Activated CD4-positive, alpha-beta T cell treated with anti-CD3 and anti-CD28 coated beads for 1 hour (primary cell): ENCODE measurements at places on chromosomes 12 and 14.

DNA sequence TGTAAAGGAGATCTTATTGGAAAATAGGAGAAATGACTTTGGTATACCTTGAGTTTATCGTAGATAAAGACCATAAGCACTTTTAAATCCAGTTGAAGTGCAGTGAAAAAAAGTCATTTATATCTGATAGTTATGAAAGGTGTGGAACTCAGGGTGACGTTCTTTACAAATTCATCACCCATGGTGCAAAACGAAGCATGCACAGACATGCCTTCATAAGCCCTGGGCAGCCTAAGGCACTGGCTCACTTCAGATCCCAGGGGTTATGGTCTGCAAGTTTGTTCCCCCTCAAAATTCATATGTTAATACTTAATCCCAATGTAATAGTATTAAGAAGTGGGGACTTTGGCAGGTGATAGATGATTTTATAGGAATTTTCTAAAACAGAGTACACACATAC is 1216.4 kb upstream of the USP15 start:
- no peak for DNase-seq

DNA sequence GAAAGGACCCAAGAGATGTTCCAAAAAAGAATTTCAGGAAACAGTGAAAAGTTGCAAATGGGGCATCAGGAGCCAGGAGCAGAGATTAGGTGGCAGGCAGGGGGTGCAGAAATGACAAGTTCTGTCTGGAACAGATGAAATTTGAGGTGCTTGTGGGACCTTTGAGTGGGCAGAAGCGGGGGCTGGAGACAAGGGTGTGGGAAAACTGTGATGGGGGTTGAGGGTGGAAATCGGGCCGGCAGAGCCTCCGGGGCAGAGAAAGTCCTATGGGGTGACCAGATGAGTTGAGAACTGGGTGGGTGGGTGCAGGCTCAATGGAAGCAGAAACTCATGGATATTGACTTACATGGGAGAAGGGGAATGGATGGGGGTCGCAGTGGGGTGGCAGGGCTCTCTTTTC is 1.6 kb upstream of the NR4A1 start:
- DNase-seq = no peak

- no peak for DNase-seq
Observed at GRCh38 chr14:72057701-72058285, 125.6 kb downstream of the RGS6 start.

DNA sequence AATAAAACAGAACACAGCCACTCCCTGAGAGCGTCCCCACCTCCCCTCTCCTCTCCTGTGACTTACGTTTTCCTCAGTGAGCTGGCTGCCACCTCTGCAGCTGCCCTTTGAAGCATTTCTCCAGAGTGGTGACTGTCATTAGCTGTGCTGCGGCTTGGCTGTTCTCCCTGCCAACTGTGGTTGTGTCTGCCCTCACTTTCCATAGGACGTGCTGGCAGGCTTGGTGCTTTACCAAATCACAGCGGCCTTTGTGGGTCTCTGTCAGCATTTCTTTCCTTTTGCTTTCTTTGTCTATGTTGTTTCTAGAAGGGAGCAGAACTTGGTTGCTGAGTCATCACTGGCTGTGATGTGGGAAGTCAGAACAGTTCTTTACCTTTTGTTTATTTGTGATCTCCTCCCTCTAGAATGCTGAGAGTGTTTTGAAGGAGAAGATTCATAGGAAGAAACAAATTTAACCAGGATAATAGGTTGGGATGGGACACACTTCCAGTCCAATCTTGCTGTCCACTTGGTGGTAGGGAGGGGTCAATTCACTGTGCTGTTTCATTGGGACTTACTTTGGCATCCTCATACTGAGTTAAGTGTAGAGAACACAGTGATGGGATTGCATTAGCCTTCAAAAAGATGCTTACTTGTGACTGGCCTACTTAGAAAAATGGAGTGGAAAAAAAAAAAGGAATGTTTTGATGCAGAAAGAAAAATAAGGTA is 88.2 kb downstream of the TMX1 start:
- DNase-seq = no peak

- DNase-seq = no peak
Observed at GRCh38 chr12:129296671-129297070, 443.4 kb downstream of the GLT1D1 start.

DNA sequence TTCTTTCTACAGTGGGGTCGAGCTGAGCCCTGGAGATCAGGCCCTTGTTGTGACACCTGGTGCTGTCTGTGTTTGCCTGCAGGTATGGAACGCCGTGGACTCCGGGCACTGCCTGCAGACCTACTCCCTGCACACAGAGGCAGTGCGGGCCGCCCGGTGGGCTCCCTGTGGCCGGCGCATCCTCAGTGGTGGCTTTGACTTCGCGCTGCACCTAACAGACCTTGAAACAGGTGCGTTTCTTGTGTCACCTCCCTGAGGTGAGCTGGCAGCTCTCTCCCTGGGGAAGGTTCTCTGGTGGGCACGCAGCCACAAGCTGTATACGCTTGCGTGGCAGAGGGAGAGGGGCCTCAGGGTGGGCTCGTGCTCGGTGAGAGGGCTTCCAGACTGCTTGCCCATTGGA is 119.3 kb downstream of the BEGAIN start:
- DNase-seq = no peak

DNA sequence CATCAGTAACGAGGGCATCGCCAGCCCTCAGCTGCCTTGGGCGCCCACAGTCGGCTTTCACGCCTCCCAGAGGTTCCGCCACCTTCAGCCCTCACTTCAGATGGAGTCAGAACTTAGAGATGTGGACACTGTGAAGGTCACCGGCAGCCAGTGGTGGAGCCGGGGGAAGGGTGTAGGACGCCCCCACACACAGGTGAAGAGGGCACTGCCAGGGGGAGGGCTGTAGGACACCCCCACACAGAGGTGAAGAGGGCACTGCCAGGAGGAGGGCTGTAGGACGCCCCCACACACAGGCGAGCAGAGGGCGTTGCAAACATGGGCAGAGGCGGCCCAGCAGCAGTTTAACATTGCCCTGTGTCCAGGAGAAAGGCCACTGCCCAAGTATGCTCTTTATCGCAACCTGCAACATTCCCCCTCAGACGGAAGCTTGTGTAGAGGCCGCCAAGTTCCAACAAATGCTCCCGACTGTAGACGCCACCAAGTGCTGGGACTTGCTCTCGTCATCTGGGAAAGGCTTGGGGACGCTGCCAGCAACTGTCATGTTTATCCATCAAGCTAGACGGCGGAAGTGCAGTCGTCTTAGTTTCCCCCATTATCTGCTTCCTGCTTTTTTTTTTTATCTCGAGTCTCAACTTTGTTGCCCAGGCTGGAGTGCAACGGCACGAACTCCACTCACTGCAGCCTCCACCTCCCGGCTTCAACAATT is 4.9 kb upstream of the ANKLE2 start:
- DNase-seq = no peak

DNA sequence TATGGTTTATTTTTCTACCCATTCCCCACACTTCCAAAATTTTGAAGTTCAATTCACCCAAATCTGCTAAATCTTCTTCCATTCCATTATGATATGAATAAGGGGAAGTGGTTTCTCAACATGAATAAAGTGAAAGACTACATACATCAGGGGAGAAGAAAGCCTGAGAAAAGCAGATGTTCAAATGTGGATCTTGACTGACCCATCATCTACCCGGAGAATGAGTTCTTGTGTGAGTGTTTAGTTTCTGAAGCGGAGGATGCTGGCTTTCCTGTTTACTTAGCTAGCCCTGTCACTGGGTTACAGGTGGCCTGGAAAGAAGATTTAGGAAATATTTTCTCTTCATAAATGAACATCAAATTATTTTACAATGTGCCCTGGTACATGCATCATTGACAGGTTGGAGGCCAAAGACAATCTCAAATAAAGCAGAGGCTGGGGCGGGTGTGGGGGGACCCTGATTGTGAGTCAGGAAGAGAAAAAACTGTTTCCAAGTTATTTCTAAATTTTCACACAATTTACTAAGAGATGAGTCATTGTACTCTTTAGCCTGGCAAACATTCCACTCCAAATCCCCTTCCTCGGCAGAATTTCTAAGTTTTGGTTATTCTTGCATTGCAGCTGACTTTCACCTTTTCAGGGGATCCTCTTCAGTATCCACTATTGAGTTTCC is 135.6 kb downstream of the SLC25A21 start:
- DNase-seq = no peak

- no peak for DNase-seq
Observed at GRCh38 chr12:97017213-97017612, 110.2 kb downstream of the NEDD1 start.

DNA sequence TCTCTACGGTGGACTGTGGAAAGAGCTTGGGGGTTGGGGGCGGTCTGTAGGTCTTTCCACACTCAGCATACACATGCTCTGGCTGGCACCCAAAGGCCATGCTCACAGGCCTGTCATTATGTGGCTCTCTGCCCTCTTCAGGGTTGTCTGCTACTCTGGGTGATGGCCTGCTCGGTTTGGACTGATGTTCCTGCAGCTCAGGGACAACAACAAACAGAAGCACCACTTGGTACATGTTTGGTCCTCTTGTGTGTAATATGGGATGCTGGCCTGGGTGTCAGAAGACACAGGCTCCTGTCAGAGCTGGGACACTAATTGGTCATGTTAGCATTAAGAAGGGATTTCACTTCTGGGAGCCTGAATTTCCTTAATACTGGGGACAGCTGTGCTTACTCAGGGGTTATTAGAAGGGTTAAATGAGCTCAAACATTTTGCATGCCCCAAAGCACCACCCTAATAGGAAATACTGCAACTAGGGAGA is 32.7 kb upstream of the SELPLG start:
- no peak for DNase-seq

DNA sequence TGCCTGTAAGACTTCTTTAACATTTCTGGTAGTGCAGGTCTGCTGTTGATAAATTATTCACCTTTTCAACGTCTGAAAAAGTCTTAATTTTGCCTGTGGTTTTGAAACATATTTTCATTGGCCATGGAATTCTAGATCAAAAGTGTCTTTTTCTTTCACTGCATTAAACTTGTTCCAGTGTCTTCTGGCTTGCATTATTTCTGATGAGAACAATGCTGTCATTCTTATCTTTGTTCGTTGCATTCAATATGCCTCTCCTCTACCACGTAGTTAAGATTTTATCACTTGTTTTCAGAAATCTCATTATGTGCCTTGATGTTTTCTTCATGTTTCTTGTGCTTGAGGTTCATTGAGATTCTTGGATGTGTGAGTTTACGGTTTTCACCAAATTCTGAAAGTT is 13.4 kb upstream of the KIF26A start:
- no peak for DNase-seq

DNA sequence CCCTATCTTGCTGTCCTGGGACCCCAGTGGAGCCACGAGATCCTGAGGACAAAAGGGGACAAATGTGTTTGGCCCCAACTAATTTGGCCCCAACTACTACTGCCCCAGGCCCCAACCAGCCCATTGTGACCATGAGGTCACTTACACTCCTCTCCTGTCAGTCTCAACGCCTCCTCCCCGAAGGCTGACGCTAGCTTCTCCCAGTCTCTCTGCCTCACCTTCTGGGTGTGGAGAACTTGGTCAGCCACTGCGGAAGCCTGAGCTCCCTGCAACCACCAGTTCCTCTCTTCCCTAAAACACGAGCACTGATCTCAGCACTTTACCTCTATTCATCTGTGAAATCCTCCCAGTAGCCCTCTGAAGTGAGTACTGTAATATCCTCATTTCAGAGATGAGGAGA is 13.3 kb downstream of the FAM181A start:
- DNase-seq = no peak
